ENCODE measurements at places on chromosomes 5 and 9.

GRCh38 chr5:15452781-15453180 lies 47.2 kb upstream of the FBXL7 start:
- DNase-seq: no peak

DNA sequence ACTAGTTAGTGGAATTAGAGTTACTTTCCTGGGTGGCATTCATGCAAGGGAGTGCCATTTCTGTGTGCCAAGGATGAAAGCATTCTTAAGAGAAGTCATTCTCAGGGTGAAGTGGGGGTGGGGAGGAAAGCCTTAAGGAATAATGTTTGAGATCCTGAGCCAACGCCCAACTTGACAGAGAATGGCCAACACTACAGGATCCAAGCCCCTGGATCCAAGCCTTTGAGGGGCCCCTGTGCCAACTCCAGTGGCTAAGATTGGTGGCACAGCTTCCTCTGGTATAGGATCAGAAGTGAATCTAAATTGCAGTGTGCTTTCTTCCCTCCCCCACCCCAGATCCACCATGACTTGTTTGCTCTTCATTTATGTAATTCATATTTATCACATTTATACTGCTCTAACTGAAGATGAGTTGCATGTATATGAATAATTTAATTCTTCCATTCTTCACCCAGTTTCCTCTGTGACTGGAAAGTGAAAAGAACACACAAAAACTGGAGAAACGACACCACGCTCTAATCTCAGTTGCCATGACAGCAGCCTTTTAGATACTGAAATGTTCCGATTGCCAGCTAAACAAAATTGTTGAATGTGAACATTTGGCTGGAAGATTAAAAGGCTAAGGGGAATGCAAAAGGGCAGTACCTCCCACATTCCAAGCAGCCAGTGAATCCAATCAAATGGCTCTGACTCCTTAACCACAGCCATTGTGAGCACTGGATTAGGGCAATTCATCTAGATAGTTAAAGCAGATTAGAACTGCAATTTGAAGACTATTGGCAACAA lies 4.5 kb downstream of the ZNF608 start:
- no peak for DNase-seq

DNA sequence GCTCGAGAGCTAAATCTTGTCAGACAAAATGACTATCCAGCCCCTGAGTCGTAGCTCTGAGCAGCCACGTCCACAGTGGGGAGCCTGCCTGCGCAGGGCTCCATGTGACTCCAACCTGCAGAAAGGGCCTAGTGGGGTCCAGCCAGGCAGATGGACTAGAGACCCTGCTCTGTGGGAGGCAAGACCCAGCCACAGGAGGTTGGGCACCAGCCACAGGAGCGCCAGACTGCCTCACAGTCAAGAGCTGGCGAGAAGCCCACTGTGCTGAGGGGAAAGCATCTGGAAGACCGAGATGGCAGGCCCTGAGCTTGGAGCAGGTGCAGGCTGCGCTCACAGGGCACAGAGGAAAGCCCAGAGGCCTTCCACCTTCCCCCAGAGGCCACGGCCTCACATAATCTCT lies 61.4 kb downstream of the C5orf15 start:
- DNase-seq: no peak

GRCh38 chr9:108297073-108297472 lies 558.7 kb downstream of the ACTL7B start:
- no peak for DNase-seq

DNA sequence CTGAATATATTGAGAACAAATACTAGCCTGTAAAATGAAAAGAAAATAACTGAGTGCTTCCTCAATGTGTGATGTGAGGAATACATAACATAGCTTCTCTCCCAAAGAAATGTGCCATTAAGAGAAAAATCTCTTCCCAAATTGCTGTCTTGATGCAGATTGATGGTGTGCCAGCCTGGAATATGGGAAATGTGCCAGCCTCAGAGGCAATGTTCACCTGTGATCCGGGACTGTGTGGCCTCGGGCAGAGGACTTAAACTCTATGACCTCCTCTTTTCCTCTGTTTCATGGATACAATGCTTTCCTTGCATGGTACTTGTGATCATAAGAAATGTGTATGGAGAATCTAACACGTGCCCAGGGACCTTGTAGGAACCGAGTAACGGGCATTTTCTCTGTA lies 370.9 kb downstream of the DIRAS2 start:
- no peak for DNase-seq

DNA sequence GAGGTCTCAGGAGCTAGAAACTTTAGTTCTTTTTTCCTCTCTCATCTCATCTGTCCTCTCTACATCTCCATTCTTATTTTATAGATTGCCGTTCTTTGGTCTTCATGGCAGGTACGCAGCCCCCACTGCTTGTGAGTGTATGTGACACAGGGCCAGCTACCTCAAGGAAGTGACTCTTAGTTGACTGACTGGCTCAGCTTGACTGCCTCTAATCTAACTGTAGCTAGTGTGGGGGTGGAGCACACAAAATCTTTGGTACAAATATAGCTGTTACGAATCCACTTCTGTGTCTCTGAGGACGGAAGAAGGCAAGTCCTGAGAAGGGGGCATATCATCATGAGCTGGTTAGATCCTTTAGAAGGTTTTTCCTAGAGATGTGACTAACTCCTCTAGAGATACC lies 19.8 kb upstream of the SPTAN1 start:
- DNase-seq: no peak

- no peak for DNase-seq
Measured at GRCh38 chr5:128782446-128782845, 182.8 kb upstream of the SLC27A6 start.

GRCh38 chr9:109941771-109942170 lies 161.8 kb downstream of the PALM2AKAP2 start:
- no peak for DNase-seq

Measured in activated T-cell treated with anti-CD3 and anti-CD28 coated beads for 4 hours (primary cell).